Tracheal epithelial cell (primary cell): ENCODE measurements at places on chromosomes 16 and 17. TPM values are rescaled to one million over a fixed set of nuclear protein-coding genes. Genes with fewer than 3 reads are reported as not detected.

MPP2 gene
- 0.21 and 0.96 TPM in 2 replicates for total RNA-seq

ATP2C2 gene
- total RNA-seq: 14.2 and 17.5 TPM in 2 replicates

HES7 gene
- total RNA-seq: 1.2 and 1.5 TPM in 2 replicates

CLEC18C gene
- total RNA-seq: 0.21 and 1.4 TPM in 2 replicates

HS3ST2 gene
- total RNA-seq: 0.64 and 4.3 TPM in 2 replicates

CLEC18A gene
- under 0.01 and 1.2 TPM in 2 replicates for total RNA-seq

HYDIN gene
- total RNA-seq: 0.43 and 1.4 TPM in 2 replicates

PRSS27 gene
- total RNA-seq: under 0.01 and 0.96 TPM in 2 replicates

PITPNM3 gene
- 15.4 and 47.5 TPM in 2 replicates for total RNA-seq

NAA38 gene
- 45.1 and 49.0 TPM in 2 replicates for total RNA-seq

ZDHHC7 gene
- total RNA-seq: 75.7 and 82.3 TPM in 2 replicates

CD7 gene
- not detected in 2 replicates for total RNA-seq

SCGB1C2 gene
- not detected in 2 replicates for total RNA-seq

NOB1 gene
- total RNA-seq: 20.5 and 26.6 TPM in 2 replicates

ADAP2 gene
- total RNA-seq: 1.3 and 6.3 TPM in 2 replicates

HOXB2 gene
- total RNA-seq: 1.5 and 2.9 TPM in 2 replicates

SLC38A8 gene
- total RNA-seq: not detected in 2 replicates

KRT33A gene
- total RNA-seq: under 0.01 TPM in 1 of 2 replicates, not detected in the other

ZFP3 gene
- total RNA-seq: 0.43 and 0.48 TPM in 2 replicates

GDPD3 gene
- total RNA-seq: 1.9 and 5.1 TPM in 2 replicates

MRM1 gene
- total RNA-seq: 9.9 and 11.5 TPM in 2 replicates

WFDC1 gene
- not detected in 2 replicates for total RNA-seq

MMP28 gene
- total RNA-seq: 37.8 and 132 TPM in 2 replicates

ANKRD13B gene
- total RNA-seq: 4.0 and 7.0 TPM in 2 replicates

KATNIP gene
- 11.1 and 16.9 TPM in 2 replicates for total RNA-seq

NPW gene
- total RNA-seq: under 0.01 and 1.4 TPM in 2 replicates

KSR1 gene
- 0.43 and 5.1 TPM in 2 replicates for total RNA-seq

TMEM238L gene
- not detected in 2 replicates for total RNA-seq

SLC25A10 gene
- 27.9 and 34.5 TPM in 2 replicates for total RNA-seq

GNGT2 gene
- total RNA-seq: not detected in 2 replicates

CX3CL1 gene
- total RNA-seq: 2.4 TPM in 1 of 2 replicates, not detected in the other

NPIPB6 gene
- total RNA-seq: 1.9 TPM in 1 of 2 replicates, not detected in the other

DDX28 gene
- 14.3 and 14.5 TPM in 2 replicates for total RNA-seq

PLLP gene
- 15.4 and 37.1 TPM in 2 replicates for total RNA-seq

ITGAD gene
- total RNA-seq: not detected in 2 replicates

ORC6 gene
- total RNA-seq: 1.7 and 2.4 TPM in 2 replicates

GALR2 gene
- total RNA-seq: 0.21 TPM in 1 of 2 replicates, not detected in the other

ALOX15 gene
- not detected in 2 replicates for total RNA-seq

NUP93 gene
- 43.9 and 70.8 TPM in 2 replicates for total RNA-seq

GLOD4 gene
- 78.1 and 150 TPM in 2 replicates for total RNA-seq

MEIOB gene
- total RNA-seq: 0.24 TPM in 1 of 2 replicates, not detected in the other

C17orf67 gene
- 0.64 and 0.96 TPM in 2 replicates for total RNA-seq

ARL5C gene
- total RNA-seq: not detected in 2 replicates

GOT2 gene
- 56.7 and 57.1 TPM in 2 replicates for total RNA-seq

NPEPPS gene
- 93.6 and 112 TPM in 2 replicates for total RNA-seq

TBC1D3C gene
- not detected in 2 replicates for total RNA-seq

NKD1 gene
- under 0.01 and 0.43 TPM in 2 replicates for total RNA-seq

KLHL10 gene
- not detected in 2 replicates for total RNA-seq
